CD8-positive, alpha-beta T cell (primary cell): ENCODE measurements at places on chromosomes 4 and X.

DNA sequence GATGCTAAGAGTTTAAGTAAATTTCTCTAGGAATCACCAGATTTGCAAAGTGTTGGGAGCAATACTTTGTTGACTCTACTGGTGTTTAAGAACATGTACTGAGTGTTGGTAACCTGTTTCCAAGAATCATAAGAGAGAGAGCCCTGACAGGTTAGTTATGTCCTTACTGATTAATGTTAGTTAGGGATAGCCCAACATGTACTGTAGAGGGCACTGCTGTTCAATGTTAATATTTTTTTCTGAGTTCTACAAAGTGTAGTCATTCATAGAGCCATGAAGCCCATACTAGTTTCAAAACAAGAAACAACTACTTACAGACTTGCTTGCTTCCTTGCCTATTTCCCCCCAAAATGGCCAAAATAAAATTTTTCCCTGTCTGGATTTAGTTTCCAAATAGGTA is 11.9 kb downstream of the TMPRSS11D start:
- no peak for DNase-seq

GRCh38 chrX:153366119-153366518 is 32.2 kb downstream of the ZNF275 start:
- no peak for DNase-seq

GRCh38 chr4:1074077-1074476 is 39.3 kb downstream of the RNF212 start:
- no peak for DNase-seq

- DNase-seq, result peak; percentile 10
Observed at GRCh38 chr4:103415801-103416200, 217.7 kb upstream of the CENPE start.

GRCh38 chr4:48909697-48910096 is 3.1 kb upstream of the OCIAD2 start:
- no peak for DNase-seq

DNA sequence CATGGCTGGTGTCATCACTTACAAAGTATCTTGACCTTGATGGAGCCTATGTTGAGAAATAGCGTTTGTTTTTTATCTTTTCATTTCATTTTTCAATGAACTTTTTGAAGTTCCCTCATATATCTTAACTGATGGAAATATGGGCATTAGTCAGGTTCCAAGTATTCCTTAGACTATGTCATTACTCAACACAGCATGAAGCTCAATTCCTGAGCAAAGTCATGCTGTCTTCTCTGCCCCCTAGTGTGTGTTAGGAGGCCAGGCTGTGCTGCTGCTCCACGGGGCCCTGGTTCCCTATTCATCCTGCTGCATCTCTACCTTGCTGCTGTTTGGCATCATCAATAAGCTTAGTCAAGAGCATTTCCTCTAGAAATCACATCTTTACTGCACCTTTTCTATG is 40.9 kb downstream of the GPR143 start:
- no peak for DNase-seq

DNA sequence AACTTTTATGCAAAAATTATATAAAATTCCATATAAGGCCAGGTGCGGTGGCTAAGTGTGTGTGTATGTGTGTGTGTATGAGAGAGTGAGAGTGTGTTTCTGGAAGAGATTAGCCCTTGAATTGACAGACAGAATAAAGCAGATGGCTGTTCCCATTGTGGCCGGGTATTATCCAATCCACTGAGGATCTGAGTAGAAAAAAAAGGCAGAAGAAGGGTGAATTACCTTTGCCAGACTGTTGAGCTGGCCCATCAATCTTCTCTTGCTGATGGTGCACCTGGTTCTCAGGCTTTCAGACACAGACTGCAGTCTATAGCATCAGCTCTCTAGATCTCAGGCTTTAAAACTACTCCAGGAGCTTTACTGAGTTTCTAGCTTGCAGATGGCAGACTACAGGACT is 92.2 kb upstream of the SLIT2 start:
- no peak for DNase-seq

DNA sequence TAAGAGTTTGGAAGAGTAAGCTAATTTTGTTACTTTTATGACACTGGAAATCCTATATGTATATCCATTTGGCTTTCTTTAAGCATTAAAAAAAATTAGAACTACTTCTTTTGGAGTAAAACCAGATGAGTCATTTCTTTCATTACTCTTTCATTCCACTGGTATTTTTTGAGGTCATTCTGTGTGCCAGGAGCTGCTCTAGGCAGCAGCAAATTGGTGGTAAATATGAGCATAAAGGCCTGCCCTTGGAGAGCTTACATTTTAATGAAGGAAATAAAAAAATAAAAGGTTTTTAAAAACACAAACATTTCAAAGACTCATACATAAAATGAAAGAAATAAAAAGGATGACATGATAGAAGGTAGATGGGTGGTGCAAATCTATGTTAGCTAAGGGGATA is 37.4 kb downstream of the MID1 start:
- DNase-seq, result no peak

- no peak for DNase-seq
Observed at GRCh38 chr4:88810325-88810724, 112.7 kb upstream of the NAP1L5 start.

- no peak for DNase-seq
Observed at GRCh38 chr4:150082241-150082640, 4.0 kb downstream of the DCLK2 start.

DNA sequence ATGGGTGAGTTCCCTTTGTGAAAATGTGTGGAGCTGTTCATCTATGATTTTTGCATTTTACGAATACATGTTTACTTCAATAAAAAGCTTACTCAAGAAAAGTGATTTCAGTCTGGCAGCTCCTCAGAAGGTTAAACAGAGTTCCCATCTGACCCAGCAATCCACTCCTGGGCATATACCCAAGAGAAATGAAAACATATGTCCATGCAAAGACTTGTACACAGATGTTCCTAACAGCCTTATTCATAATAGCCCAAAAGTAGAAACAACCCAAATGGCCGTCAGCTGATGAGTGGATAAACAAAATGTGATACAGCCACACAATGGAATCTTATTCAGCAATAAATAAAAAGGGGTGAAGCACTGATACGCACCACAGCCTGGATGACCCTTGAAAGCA is 20.8 kb downstream of the CLCN4 start:
- no peak for DNase-seq

GRCh38 chrX:106481341-106481740 is 130.4 kb upstream of the RADX start:
- peak; percentile 22 for DNase-seq

GRCh38 chr4:106687026-106687425 is 318.4 kb upstream of the GIMD1 start:
- DNase-seq, result no peak

- DNase-seq, result no peak
Observed at GRCh38 chr4:24252121-24252520, 332.2 kb downstream of the DHX15 start.

GRCh38 chr4:182263562-182263961 is 20.4 kb downstream of the TENM3 start:
- no peak for DNase-seq

DNA sequence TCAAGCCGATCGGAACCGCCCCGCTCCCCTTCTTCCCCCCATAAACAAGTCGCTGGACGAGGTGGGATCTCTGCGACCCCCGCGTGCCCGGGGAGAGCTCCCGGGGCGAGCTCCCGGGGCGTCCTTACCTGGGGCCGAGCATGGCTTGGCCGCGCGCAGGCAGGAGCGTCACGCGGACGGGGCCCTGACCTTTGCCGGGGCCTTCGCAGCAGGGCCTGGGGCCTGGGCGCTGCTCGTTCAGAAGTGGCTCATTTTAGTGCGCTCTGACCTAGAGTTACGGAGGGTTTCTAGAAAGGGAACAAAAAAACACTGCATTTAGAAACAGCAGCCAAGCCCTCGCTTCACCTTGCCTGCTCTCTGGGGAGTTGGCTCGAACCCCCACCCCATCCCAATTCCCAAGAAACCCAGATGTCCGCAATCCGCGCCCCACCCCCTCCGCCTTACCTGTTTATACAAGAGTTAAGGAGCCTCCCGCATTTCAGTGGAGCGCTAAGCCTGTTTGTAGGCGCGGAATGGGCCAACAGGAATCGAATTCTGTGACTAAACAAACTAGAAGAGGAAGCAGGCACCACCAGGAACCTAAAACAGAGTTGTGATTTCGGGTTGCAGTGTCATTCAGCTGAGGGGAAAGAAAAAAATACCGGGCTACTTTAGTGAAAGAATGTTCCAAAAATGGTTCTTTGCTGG is 814 bp upstream of the RBM47 start:
- no peak for DNase-seq

GRCh38 chr4:54668014-54668611 is 10.4 kb downstream of the KIT start:
- no peak for DNase-seq

GRCh38 chrX:45777366-45777765 is 576.7 kb upstream of the DIPK2B start:
- DNase-seq, result no peak

- no peak for DNase-seq
Observed at GRCh38 chr4:176262243-176262642, 6.8 kb downstream of the ASB5 start.

DNA sequence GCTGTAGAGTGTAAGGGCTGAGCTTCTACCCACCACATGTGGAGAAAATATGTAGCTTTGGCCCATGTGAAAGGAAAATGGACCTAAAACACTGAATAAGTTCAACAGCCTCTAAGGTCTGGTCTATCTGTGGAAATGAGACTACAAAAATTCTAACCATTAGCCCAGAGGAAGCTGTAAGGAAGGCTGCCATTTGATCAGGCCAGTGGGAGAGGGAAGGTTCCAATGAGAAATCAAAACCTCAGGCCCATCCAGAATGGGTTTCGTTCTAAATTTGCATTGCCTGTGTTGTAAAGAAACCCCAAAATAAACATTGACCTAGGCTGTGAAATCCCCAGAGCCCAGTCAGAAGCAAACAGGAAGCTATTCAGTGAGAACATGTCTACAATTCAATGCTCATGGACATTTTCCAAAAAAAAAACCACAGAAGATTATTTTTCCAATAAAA is 320.4 kb upstream of the SLC7A11 start:
- DNase-seq, result no peak

- no peak for DNase-seq
Observed at GRCh38 chr4:99693140-99693539, 35.5 kb upstream of the C4orf54 start.

DNA sequence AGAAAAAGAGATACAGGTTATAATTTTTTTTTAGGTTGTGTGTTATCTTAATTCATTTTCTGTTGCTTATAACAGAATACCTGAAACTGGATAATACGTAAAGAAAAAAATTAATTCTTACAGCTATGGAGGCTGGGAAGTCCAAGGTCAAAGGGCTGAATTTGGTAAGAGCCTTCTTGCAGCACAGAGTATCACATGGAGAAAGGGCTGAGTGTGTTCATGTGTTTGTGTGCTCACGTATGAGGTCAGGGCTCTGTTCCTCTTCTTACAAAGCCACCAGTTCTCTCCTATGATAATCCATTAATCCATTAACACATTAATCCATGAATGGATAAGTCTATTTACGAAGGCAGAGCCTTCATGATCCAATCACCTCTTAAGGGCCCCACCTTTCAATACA is 8.6 kb upstream of the RAB28 start:
- no peak for DNase-seq

DNA sequence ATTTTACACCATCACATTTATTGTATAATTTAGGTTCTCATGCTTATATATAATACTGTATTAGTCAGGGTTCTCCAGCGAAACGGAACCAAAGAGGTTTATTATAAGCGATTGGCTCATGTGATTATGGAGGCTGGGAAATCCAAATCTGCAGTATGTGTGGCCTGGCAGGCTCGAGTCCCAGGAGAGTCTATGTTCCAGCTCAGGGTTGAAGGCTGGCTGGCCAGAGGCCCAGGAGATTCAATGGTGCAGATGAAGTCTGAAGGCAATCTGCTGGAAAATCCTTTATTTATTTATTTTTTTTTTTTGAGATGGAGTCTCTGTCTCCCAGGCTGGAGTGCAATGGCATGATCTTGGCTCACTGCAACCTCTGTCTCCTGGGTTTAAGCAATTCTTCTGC is 63.0 kb upstream of the WDFY3 start:
- no peak for DNase-seq

GRCh38 chr4:37648084-37648817 is 37.9 kb downstream of the RELL1 start:
- no peak for DNase-seq

GRCh38 chr4:67809502-67809901 is 55.3 kb upstream of the GNRHR start:
- no peak for DNase-seq

- no peak for DNase-seq
Observed at GRCh38 chrX:150258463-150259430, 104.4 kb upstream of the MAMLD1 start.

- no peak for DNase-seq
Observed at GRCh38 chr4:143133977-143134376, 50.7 kb upstream of the USP38 start.

- no peak for DNase-seq
Observed at GRCh38 chrX:82945332-82945731, 562.8 kb upstream of the POU3F4 start.

GRCh38 chr4:81512001-81512756 is 40.5 kb upstream of the RASGEF1B start:
- DNase-seq, result no peak

DNA sequence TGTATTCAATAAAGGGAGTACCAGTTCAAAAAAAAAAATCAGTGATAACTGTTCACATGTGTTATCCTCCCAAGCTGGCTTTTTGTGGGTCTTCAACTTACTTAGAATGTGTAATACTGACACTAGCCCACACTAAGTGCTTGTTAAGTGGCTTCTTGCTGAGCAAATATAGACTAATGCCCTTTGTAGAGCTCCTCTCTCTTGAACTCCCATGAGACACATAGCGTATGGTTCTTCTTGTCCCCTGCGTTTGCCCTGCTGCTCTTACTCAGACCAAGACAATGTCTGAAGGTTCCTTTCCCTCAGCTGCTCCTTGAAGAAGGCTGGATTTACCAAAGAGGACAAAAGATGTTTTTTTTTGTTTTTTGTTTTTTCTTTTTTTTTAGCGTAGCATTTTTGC is 110.9 kb downstream of the FRAS1 start:
- no peak for DNase-seq

DNA sequence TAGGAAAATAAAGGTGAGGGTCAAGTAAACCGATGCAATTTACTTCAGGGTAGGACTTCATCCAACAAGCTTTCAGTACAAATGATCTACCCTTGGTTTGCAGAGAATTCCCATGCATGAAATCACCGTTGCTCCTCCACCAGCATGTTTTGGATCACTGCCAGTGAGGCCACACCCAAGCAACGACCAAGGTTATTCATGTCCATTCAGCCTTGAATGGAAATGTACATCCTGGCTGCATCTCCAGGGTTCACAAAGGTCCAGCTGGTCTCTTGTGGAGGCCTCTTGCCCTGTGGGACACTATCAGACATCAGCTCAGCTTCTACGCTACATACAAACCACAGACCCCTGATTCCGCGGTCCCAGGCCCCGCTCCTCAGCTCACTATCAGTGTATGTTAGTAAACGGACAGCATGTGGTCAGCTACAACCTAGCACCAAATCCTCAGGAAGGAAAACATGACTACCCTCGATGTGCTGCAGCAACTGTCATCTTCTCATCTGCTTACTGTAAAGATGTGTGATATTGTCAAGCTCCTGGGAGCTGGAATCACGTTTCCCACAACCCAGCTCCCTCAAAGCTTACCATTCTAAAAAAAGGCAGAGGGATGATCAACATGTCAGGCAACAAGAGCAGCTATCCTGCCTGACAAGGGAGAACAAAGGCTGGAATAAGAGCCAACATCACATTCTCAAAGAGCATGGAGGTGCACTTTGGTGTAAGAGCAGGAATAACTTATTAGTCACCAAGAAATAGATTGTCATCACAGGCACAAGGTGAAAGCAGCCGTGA is 4.9 kb downstream of the LYAR start:
- no peak for DNase-seq
